Thyroid gland (tissue), 4 donors: ENCODE measurements at places on chromosomes 5 and 9. TPM values are rescaled to one million over a fixed set of nuclear protein-coding genes. Genes with fewer than 3 reads are reported as not detected.

DNA sequence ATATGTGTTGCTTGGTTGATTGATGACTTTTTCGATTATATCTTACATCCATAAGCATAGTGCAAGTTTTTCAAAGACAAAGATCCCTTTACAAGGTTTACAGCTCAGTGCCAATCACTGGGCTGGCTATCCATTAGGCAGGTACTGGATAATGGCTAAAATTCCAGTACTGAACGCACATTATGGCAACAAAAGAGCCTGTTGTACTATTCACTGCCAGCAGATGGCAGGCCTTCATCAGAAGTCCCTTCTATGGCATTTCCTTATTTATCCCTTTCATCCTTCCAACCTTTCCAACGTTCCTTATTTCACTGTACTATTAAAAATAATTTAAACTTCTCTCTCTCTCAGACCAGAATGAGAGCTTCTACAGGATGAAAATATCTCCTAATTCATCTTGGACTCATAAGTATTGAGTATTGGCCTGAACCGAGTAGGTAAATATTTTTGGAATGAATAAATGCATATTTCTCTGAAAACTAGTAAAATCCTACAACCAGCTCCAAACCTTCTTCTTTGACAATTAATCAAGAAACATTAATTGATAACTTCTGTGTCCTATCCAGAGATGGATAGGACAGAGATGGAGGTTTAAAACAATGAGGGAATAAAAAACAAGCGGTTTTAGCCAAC lies 6.7 kb upstream of the WNT8A start:
- no peak overlapping the region for H3K27ac ChIP-seq
- no peak overlapping the region for H3K4me3 ChIP-seq
- peak; percentile 67 for DNase-seq
- H3K36me3 ChIP-seq: no peaks in the 10 kb centered on the region
- H3K4me1 ChIP-seq: no peaks in the 10 kb centered on the region

DNA sequence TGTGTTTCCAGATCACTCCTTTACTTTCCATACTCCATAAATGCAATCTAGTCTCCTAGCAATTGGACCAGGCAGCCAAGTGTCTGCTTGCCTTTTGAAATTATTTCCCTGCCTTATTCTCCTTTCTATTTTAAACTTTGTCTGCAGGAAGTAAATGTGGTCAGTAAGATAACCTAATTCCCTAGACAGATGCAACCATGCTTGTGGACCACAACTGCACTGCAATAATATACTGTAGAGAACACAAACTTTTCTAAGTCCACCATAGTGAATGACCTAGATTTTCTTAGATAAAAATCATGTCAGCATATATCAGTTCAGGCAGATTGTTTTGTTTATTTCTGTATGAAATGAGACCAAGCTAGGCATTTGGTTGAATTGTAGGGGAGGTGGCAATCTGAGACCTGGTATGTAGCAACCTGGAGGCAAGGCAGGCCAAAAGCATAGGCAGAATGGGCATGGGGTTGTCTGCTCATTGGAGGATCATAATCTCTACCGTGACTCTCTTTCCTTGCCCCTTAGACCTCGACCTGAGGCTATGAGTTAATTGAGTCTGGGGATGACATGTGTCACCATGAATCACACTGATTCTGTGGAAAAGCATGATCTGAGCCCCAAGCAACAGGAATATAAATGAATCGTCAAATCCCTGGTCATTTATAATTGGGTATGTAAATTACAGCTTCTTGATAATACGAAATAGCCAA lies 20.7 kb downstream of the ACTL7B start:
- H3K27me3 ChIP-seq: no peaks in the 10 kb centered on the region
- no peak overlapping the region for H3K4me3 ChIP-seq

Gene ARL10
- 2.1 TPM for total RNA-seq

Gene MRPS27
- 86.1 TPM for total RNA-seq

Gene SPINK4
- not detected for total RNA-seq
